ENCODE measurements at places on chromosomes 2 and 18. TPM values are rescaled to one million over a fixed set of nuclear protein-coding genes. Genes with fewer than 3 reads are reported as not detected.

NT5C1B gene
- total RNA-seq = not detected

STARD6 gene
- total RNA-seq = 1.3 TPM

ACVR1C gene
- not detected for total RNA-seq

AQP12B gene
- total RNA-seq = not detected

MOCOS gene
- total RNA-seq = 13.4 TPM

RUFY4 gene
- not detected for total RNA-seq

KIDINS220 gene
- total RNA-seq = 12.2 TPM

HYCC2 gene
- 0.86 TPM for total RNA-seq

DHRS9 gene
- total RNA-seq = not detected

CHRNG gene
- total RNA-seq = not detected

DNA sequence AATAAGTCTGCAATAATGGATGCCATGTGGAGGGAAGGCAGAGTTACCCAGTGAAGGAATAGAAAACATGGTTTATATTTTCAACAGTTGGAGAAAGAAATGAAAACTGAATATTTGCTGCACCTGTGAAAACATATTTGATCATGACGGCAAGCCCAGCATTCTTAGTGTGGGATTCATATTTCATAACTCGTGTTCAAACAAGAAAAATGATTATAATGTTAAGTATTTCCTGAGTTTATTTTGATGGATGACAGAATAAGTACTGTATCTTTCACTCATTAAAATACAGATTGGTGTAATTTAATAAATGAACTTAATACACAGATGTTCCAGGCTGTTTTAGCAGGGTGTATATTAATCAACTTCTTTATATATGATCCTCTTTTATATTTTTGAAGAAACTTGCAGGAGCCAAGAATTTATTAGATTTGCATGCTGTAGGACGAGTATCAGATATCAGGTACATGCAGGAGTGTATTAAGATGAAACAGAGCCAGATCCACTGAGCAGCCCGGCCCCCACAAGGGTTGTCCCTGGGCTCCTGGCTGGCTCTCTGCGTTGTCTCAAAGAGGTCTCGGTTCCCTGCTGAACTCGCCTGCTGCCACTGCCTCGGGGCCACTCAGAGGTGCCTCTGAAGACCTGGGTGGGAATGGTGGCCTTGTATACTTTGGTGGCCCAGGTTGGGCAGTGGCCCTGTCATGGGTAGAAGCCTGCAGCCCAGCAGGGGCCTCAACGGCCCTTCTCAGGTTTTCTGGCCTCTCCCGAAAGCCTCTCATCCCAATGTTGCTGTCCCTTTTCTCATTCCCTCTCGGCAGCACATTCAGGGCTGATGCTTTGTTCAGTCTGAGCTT is 95.0 kb upstream of the LDAH start:
- DNase-seq = no peak

GRCh38 chr2:85259879-85260278 is 67.9 kb downstream of the TGOLN2 start:
- no peak for DNase-seq

- DNase-seq = no peak
Observed at GRCh38 chr2:198297350-198297749, 493.0 kb downstream of the PLCL1 start.

DNA sequence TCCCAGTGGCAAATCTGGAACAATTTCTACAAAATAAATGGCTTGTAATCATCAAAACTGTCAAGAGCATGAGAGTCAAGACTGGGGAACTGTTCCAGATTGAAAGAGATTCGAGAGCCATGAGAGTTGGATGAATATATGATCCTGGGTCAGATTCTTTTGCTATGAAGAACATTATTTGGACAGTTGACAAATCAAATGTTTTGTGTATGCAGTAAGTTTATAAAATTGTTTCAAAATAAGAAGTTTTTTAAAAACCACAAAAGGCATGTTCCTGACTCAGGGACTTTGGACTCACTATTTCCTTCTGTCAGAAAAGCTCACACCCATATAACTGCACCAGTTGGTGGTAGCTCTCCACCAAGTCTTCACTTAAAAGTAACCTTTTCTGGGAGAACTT is 38.5 kb downstream of the ROCK2 start:
- DNase-seq = peak; percentile 14

- DNase-seq = peak; percentile 50
Observed at GRCh38 chr18:11518788-11519685, 90.4 kb upstream of the SLC35G4 start.

- DNase-seq = no peak
Observed at GRCh38 chr2:228655331-228655730, 473.8 kb upstream of the SPHKAP start.

DNA sequence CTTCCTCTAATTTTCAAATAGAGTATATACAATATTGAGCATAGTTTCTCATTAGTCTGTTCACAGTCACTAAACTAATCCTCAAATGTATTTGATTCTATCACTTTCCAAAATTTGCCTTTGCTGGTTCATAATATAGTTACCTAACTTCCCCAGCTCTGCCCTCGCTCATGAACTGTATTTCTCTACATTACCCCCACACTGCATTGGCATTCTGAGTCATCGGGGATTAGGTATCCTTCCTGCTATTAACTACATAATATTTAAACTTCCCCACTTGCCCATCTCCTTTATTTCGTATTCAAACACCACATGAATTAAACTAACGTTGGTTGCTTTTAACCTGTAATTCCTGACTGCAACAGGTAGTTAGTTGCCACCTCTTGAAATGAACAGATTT is 14.8 kb upstream of the CLASP1 start:
- peak; percentile 28 for DNase-seq

DNA sequence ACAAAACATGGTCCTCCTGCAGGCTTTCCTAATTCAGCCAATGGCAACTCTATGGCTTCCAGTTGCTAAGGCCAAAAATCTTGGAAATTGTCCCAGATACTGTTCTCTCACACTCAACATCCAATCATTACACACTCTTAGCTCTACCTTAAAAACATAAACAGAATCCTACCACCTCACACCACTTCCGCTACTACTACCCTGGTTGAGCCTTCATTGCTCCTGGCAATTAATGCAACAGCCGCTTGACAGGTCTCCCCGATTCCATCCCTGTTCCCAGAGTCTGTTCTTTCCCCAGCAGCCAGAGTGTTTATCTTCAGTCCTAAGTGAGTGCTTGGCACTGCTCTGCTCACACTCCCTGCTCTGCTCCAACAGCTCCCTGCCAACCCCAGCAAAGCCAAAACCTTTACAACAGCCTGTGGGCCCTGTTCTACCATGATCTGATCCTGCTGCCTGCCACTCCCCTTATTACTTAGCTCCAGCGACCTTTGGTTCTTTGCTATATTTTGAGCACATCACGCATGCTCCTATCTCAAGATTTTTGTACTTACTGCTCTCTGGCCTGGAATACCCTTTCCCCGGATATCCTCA is 67.5 kb upstream of the AMMECR1L start:
- DNase-seq = no peak

DNA sequence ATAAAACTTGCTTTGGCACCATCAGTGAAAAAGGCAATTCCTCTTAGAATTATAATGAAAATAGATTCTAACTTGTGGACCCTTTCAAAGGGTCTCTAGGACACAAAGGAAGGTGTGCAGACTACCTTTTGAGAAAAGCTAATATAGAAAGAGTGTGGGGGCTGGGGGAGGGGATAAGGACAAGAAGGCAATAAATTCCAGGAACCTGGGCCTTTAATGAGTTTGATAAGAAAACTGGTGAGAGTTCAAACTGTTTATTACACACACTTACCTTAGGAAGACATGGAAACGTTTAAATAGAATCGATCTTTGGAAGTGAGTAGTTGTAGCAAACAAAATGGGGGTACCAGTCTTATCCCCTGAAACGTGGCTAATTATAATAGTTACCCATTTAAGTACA is 39.6 kb upstream of the PGAP1 start:
- no peak for DNase-seq

- no peak for DNase-seq
Observed at GRCh38 chr2:112885506-112885902, 25.5 kb upstream of the IL37 start.

GRCh38 chr2:120783371-120783791 is 47.7 kb downstream of the GLI2 start:
- DNase-seq = no peak

GRCh38 chr18:68721681-68722583 is 7.0 kb upstream of the TMX3 start:
- no peak for DNase-seq

DNA sequence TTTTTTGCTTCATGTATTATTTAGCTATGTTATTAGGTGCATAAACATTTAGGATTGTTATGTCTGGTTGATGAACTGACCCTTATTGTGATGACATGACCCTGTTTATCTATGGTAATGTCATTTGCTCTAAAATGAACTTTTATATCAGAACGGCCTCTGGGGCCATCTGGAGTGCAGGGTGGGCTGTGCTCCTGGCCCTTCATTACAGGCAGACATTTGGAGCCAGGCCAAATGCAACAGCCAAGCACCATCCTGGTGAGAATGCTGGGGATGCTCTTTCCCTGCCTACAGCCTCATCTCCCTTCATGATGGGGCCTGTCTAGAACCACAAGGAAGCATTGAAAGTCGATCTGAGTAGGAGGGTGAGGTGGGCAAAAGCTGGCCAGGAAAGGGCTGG is 38.0 kb downstream of the HJURP start:
- DNase-seq = no peak

- DNase-seq = no peak
Observed at GRCh38 chr2:941871-942270, 8.8 kb upstream of the SNTG2 start.

DNA sequence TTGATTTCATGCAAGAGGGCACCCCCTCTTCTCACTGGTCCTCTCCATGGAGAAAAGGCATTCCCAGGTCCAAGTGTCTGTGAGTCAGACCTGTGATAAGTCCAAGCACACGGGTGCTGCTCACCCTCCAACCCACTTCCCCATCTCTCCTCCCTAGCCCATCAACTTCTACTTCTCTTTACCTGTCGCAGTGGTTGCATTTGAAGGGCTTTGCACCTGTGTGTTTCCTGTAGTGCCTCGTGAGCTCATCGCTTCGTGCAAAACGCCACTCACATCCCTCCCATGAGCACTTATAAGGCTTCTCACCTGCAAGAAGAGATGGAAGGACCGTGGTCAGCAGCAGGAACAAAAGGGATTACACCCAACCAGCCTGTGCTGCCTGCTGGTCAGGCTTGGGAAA is 77.5 kb downstream of the KLF7 start:
- no peak for DNase-seq

- DNase-seq = peak; percentile 6
Observed at GRCh38 chr18:67232406-67232805, 284.1 kb downstream of the DSEL start.

GRCh38 chr2:138418453-138418852 is 83.1 kb upstream of the SPOPL start:
- no peak for DNase-seq

Data from MG63 (cell line).